ENCODE measurements at places on chromosomes 3 and 15.

GRCh38 chr15:80780416-80781221 is 1.4 kb downstream of the CEMIP start:
- peak; percentile 77 for DNase-seq

DNA sequence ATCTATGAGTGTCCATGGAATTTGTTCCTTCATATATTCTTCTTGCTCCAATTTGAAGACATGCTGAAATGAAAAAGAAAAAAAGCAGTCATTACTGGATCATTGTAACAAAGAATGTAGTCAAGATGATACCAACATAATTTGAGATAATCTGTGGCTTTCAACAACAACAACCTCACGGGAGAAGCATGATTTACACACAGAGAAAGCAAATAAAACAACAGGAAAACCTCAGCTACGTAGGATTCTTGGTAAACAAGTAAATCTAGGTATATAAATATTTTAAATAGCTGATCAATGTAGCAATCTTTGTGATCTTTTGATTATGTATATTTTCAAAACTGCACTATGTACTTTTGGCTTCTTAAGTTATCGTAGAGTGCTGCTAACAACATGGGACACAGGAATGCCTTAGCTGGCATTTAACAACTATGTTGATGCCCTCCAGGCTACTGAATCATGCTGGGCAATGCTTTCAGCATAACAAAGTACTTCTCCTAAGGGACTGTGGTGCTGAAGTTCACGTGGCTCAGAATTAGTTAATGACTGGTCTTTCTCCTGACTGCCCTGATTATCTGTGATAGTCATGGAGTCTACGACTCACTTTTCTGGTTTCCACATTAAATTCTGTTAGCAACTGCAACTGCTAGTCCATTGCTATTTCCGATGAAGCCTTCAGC is 96.5 kb upstream of the MYO5C start:
- DNase-seq = no peak

DNA sequence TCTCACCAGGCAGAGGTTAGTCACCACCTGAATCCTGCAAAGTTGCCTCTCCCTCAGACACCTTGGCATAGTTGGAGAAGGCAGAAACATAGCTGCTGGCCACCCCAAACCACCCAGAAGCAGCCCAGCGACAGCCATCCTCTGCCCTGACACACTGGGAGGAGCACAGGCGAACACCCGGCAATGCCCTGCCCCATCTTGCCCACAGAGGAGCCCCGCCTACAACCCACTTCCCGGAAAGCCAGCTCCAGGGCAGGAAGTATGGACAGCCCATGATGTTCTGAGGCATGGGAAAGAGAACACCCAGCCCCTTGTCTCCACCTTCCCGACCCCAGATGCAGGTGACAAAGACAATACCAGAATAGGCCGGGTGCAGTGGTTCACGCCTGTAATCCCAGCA is 12.6 kb upstream of the SHISA5 start:
- no peak for DNase-seq

GRCh38 chr3:38623539-38623938 is 25.9 kb downstream of the SCN5A start:
- DNase-seq = no peak

GRCh38 chr15:73240866-73241499 is 127.8 kb downstream of the HCN4 start:
- peak; percentile 68 for DNase-seq

DNA sequence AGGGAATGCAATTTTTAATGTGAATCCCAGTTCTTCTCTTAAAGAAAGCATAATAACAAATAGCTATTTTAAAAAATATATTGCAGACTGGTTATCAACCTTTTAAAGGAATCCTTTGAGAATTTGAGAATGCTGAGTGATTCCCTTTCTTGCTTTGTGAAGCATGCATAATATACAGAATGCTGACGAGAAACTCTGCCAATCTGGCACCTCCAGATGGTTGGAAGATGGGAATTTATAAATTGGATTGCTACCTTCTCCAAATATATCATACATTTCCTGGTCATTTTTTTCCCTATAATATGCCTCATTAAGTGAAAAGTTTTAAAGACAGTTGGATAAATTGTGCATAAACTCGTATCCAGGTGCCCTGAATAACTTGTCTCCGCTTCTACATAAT is 333.9 kb upstream of the ARPP21 start:
- DNase-seq = no peak

DNA sequence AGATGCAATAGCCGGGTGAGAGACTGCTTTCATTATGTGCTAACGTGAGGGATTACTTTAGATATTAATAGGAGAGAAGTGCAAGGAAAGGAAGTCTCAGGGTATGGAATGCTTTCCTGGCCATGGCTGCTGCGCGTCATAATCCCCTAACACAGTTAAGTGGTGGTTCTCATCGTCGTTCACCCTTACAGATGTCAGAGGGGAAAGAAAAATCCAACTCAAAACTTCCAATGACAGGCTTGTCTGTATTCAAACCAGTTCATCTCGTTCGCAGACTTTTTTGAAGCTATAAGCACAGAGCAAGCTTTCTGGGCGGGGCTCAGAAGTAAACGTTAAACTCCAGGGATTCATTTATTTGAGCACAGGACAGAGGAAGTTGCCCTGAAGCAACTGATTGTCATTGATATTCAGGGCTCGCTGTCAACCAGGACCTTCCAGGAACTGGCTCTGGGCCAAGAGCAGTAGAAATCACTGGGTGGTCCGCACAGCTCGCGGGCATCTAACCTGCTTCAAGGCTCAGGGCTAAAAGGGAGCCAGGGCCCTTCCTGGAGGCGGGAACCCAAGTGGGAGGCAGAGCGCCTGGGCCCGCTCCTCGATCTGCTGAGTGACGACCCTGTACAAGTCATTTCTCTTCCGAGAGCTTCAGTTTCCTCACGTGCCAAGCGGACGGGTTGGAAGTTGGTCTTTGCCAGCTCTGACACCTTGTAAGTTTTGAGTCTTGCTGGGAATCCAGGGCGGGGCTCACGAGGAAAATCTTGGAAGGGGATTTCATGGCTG is 1.1 kb upstream of the LPP start:
- peak; percentile 38 for DNase-seq

GRCh38 chr15:63881431-63881830 is 47.7 kb upstream of the HERC1 start:
- DNase-seq = no peak

- no peak for DNase-seq
Measured at GRCh38 chr3:149892371-149892770, 78.3 kb downstream of the PFN2 start.

DNA sequence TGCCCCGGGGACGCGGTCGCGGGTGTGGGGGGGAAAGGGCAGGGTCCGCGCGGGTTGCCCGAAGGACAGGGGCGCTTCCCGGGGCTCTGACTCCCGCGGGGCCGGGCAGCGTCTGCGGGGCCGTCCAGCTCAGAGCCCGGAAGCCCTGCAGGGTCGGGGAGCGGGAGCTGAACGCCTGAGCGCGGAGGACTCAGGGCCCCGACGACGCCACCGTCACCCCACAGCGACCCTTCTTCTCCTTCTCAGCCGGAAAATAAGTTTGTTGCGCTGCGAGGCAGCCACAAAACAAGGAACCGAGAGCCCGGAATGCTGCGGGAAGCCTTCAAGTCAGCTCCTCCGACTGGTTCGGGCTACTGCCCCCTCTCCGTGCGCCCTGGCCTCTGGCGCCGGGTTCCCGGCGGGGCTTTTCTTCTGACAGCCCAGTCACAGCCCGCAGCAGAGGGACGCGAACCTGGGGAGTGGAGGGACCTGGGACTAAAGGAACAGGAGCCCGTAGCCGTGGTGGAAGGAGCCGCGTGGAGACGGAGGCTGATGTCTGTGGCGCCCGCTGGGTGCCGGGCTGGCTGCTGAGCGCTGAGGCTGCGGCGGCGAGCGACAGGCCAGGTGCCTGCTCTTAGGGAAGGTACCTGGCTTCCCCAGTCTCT is 484 bp downstream of the CNTN4 start:
- DNase-seq = peak; percentile 60

DNA sequence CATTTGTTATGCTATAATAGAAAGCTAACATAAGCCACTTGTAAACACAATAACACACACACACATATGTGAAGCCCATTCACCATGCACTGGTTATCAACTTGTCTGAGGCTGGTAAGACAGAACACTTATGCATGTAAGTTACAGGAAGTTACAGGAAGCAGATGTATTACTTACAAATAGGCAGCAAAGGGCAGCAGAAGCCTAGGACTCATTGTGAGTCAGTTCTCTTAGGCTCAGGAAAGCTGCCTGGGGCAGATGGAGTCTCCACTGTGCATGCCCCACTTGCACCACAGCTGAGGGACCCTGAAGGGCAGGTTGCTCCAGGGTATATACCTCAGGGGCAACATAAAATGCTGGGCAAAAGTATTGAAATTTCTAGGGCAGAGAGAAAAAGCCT is 748.8 kb upstream of the CCDC54 start:
- DNase-seq = no peak

GRCh38 chr3:13539671-13540070 is 9.3 kb upstream of the FBLN2 start:
- no peak for DNase-seq

GRCh38 chr3:48064292-48064829 is 48.1 kb upstream of the MAP4 start:
- DNase-seq = peak; percentile 40

DNA sequence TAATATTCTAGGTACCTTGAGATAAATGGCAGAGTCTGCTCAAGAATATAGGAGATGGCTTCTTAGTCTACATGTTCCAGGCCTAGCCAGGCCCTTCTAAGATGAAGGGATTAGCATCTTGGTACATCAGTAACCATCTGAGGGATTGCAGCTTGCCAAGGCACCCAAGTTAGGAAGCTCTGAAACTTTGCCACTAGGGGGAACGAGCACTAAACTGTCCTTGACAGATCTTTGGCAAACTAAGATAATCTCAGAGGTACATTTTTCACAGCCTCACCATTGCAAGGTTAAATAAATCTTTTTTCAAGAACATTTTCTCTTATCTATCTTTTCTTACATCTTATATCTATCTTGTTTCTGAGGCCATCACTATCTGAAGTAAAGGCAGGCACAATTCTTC is 351.2 kb downstream of the RAP2B start:
- no peak for DNase-seq

DNA sequence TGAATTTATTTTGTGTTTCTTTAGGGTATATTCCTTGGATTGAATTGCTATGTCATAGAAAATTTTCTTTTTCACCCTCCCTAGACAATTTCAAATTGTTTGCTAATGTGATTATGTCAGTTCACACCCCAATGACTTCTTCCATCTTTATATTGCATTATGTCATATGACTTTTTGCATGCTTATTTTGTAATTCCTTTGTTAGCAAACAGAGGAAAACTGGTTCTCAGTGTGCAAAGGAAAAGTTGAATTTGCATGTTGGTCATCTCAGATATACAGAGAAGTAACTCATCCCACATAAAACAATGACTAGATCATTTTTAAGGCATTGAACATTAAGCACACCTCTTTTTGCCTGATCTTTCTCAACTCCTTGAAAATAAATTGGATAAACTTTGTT is 3.3 kb upstream of the RNF13 start:
- DNase-seq = no peak

GRCh38 chr3:149618151-149619123 is 39.4 kb downstream of the WWTR1 start:
- DNase-seq = no peak

- no peak for DNase-seq
Measured at GRCh38 chr15:42057799-42058646, 36.3 kb downstream of the PLA2G4D start.

GRCh38 chr3:67001086-67001861 is 3.2 kb downstream of the KBTBD8 start:
- no peak for DNase-seq

- no peak for DNase-seq
Measured at GRCh38 chr15:101799665-101800064, 3.6 kb upstream of the OR4F6 start.

DNA sequence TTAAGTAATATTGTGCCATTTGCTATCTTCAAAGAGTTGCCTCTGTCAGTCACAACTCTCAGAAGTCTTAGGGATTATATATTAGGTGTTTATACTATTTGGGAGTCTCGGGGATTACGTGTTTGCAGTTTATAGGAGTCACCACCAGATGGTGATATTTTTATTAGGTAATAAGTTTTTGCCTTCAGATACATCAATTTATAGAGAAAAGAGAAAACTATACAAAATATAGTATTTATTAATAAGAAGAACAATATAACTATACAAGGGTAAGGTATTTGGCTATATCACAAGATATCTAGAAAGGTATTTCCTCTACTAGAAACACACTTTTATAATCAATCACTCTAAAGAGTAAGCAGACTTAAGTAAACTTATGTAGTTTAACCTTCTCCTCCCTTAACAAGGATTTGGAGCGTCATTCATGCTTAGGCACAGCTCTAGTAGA is 10.7 kb upstream of the DHX36 start:
- DNase-seq = no peak

DNA sequence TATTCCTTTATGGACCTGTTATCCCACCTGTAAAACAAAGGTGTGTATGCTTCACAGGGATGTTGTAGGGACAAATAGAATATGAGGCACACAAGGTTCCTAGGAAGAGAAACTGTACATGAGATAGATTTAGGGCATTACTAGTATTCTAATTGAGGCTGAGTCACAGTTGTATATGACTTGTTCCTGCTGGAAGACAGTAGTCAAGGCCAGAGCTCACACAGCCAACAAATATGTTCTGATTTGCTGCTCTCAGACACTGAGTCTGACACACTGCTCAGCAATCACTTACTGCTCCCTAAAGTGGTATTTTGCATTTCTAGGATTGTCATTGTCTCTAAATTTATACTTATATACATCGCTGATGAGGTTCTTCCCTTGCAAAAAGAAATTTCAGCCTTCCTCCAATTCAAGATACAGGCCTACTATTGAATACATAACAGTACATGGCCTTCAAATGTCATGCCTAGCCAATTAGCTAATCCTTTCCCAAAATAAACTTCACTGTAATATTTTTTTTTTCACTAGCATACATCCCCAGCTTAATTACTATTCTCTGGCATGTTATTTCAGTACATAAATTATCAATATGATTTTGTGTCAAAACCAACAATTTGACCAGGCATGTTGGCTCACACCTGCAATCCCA is 69.8 kb downstream of the TIGIT start:
- DNase-seq = no peak

DNA sequence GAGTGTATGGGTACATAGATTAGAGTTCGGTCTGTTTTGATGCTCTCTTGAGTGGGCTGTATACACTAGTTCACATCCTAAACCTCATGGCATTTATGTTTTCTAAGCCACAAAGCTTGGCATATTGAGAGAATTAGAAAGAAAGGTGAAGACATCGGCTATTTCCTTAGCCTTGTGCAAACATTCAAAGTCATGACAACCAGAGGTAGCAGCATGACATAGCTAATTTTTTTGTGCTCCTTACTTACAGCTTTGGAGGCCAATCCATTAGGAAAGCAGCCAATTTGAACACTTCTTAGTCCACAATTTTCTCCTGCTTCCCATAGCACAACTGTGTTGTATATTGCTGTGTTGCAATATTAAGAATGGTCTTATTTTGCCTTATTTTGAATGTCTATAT is 21.5 kb upstream of the AADAC start:
- no peak for DNase-seq

Data from renal cortex interstitium (tissue), 15 donors.